ENCODE measurements at places on chromosomes 12 and 14. TPM values are rescaled to one million over a fixed set of nuclear protein-coding genes. Genes with fewer than 3 reads are reported as not detected.

- DNase-seq = no peak
These were observed 378.9 kb downstream of the FUT8 start for GRCh38 chr14:65791191-65791981.

DNA sequence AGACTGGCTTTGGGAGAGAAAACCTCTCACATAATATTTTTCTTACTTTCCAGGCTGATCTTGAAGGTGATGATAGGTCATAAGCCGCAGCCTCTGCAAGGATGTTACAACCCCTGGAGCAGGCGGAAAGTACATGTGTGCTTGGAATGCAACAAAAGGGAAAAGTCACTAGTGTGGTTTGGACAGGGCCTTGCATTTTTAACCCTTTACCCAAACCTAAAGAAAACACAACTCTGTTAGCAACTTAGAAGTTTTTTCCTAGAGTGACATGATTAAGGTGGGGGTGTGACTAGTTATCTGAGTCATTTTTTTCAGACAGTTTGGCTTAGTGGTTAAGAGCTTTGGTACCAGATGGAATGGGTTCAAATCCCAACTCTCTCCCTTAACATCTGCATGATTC is 97.0 kb downstream of the TMEM30B start:
- no peak for DNase-seq

- DNase-seq = no peak
These were observed 9.2 kb downstream of the PPP1R1A start for GRCh38 chr12:54579258-54579657.

GRCh38 chr12:74725154-74725553 is 187.5 kb downstream of the ATXN7L3B start:
- DNase-seq = no peak

DNA sequence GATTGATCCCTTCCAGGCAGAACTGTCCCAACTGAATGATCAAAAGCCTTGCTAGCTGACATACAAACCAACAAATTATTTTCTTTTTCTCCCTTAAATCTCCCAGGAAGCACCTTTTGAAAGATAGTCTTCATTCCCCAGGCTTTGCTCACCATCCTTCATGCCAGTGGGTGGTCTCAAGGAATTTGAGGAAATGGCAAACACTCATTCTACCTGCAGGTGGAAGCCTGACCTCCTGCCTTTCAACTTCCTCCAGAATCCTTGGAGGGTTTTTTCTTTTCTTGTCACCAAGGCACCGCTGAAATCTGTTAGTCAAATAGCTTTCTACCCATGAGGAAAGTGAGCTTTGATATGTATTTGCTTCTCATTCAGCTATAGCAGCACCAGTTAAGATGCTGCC is 128.5 kb downstream of the WIF1 start:
- DNase-seq = no peak

GRCh38 chr12:100234591-100235304 is 32.1 kb downstream of the DEPDC4 start:
- DNase-seq = no peak

- no peak for DNase-seq
These were observed 153.1 kb upstream of the DCN start for GRCh38 chr12:91335699-91336098.

DNA sequence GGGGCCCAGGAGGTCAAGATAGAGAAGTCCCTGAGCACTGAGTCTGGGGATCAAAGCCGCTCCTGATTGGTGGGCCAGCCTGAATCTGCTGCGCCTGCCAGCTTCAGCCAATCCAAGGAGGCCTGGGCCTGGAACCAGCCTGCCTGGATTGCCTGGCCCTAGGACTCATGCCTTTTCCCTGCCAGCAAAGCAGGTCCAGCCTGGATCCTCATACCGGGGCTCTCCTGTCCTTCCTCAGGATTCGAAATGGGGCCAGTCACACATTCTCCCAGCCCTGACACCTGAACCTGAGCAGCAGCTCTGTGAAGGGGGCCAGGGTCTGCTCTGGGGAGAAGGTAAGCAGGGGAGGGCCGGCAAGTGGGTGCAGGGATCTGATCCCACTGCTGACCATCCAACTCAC is 81.9 kb downstream of the NINJ2 start:
- DNase-seq = no peak

DNA sequence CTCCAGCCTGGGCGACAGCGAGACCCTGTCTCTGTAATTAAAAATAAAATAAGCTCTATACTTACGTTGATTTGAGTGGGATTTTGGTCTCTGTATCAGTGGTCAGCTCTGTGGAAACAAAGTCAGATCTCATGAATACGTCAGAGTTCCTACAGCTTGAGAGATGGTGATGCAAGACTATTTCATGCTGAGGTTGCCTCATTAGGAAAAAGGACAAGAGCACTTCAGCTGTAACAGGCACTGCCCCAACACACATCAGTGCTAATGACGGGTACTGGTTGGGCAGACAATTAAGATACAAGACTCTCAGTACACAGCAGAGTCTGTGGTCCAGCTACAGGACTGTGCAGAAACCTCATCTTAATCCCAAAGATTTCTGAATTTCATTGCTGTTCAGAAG is 246.4 kb upstream of the AMIGO2 start:
- DNase-seq = no peak

The HNRNPA1 gene
- total RNA-seq = 438 TPM

The CACNA1C gene
- total RNA-seq = 189 TPM

The ASB2 gene
- 212 TPM for total RNA-seq

The OVCH1 gene
- total RNA-seq = not detected

The KRT1 gene
- not detected for total RNA-seq

The CCDC38 gene
- total RNA-seq = 0.13 TPM
